ENCODE measurements at places on chromosomes 4 and X.
A peak's percentile ranks its signal among the peaks of the same experiment; 100 is the strongest.

DNA sequence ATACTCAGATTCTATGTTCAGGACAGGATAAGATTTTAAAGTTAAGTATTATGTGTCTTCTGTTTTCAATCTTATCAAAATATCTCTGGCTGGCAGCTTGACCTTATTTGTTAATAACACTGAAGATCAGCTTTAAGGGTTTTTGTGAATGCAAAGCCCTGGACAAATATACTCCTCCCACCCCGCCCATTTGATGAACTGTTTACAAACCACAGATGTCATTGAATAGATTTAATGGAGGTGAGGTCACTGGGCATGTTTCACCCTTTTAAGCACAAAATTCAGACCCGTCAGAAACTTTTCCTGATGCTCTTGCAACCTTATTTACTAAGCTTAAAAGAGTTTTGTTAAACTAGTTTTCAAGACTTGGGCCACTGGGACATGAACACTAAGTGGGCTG lies 10.1 kb upstream of the CXCL8 start:
- no peaks in the 10 kb centered on the region for H3K36me3 ChIP-seq
- DNase-seq: no peak
- no peaks in the 10 kb centered on the region for H3K4me1 ChIP-seq
- H3K27ac ChIP-seq: no peak overlapping the region
- H3K27me3 ChIP-seq: no peaks in the 10 kb centered on the region

DNA sequence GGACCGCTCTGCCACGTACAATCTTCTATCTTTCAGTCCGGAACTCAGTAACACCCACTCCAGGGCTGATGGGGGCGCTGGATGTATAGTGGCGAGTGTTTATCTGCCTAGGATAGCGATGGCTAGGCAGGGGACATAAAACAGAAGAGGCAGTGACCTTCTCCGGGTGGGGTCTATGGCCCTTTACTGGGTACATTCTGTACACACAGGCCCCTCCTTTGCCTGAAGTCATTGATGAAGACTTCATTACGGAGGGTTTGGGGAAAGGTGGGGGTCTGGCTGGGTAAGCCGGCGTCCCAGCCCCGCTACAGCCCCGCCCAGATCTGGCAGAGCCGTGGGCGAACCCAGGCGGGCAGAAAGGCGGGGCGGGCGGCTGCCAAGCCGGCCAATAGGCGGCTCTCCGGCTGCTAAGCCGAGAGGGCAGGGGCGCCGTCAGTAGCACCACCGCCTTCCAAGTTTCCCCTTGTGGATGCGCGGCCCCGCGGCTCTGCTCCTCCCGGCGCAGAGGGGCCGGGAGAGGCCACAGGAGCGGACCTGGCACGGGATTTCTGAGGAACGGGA lies at the start of gene CHST7:
TSS of gene CHST7 (plus strand) at position 435 of the 561 bp plus-strand sequence. CDS start 167 bp downstream, outside the sequence.
- no peaks in the 10 kb centered on the region for H3K4me1 ChIP-seq
- peak; percentile 68 for DNase-seq

- no peak overlapping the region for H3K27ac ChIP-seq
- H3K4me1 ChIP-seq: no peaks in the 10 kb centered on the region
- no peaks in the 10 kb centered on the region for H3K27me3 ChIP-seq
- H3K4me3 ChIP-seq: no peak overlapping the region
- no peak for DNase-seq
Observed at GRCh38 chr4:168411318-168412150, 68.8 kb downstream of the DDX60L start.

- no peaks in the 10 kb centered on the region for H3K36me3 ChIP-seq
- H3K27me3 ChIP-seq: no peaks in the 10 kb centered on the region
- no peak overlapping the region for H3K4me3 ChIP-seq
- H3K4me1 ChIP-seq: no peaks in the 10 kb centered on the region
Observed at GRCh38 chrX:150038315-150038714, 100.0 kb upstream of the EOLA2 start.

- peaks cover 15% of the 10 kb centered on the region for H3K4me1 ChIP-seq
- H3K27ac ChIP-seq: no peak overlapping the region
- peak; percentile 69 for DNase-seq
- no peaks in the 10 kb centered on the region for H3K36me3 ChIP-seq
Observed at GRCh38 chr4:147924604-147925412, 192.9 kb downstream of the ARHGAP10 start.
